Right renal cortex interstitium (tissue), 3 donors: ENCODE measurements at places on chromosomes 6 and 20. TPM values are rescaled to one million over a fixed set of nuclear protein-coding genes. Genes with fewer than 3 reads are reported as not detected.
A peak's percentile ranks its signal among the peaks of the same experiment; 100 is the strongest.

The EIF2S2 gene
- 54.4 TPM for polyA plus RNA-seq

DNA sequence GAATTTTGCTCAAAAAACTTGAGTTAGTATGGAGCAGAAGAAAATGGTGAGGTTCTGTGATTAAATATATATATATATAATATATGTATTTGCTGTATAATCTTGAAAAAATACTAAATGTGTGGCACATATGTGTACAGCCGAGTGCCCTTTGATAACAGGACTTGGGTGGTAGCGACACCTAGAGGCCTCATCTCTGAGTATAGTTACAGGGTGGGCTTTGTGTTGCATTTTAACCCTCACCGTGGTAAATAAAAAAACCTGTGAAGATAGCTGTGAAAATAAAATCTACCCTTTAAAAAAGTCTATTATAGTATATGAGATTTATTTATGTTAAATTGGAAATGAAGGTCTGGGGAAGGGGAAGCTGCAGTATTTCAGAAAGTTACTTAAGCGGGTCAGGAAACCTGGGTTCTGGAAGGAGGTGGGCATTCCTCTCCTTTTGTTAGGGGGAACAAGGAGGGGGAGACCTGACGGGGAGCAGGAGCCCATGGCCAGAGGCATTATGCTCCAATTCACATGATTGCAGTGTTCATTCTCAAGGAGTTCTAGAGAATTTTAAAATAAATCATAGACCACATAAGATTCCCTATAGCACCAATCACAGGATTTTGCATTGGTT, 82.7 kb downstream of the SH3BGRL2 start:
- peak; percentile 16 for DNase-seq

DNA sequence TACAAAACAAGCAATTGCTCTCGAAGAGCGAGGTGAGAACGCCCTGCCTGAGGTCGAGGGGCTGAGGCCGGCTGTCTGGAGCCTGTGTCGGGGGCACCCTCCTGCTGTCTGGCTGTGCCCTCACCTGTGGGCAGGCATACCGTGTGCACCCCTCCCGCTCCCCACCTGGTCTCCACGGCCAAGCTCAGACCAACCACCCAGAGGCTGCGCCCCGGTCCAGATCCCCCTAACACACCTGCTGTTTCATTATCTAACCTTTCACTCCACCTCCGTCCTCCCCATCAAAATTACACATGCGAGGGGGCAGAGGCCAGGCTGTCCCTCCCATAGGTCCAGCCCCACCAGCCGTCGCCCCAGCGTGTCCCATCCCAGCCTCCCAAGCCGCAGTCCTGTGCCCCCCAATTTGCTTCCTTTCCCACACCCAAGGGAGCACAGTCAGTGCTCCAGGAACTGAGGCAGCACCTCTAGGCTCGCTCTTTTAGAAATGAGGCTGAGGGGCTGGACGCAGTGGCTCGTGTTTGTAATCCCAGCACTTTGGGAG, 35.2 kb downstream of the NTSR1 start:
- DNase-seq = no peak

GRCh38 chr6:24323632-24324337, 34.1 kb downstream of the DCDC2 start:
- DNase-seq = no peak

- no peak for DNase-seq
Measured at GRCh38 chr20:63082939-63083735, 76.4 kb upstream of the BHLHE23 start.
